T47D (cell line): ENCODE measurements at places on chromosomes 11 and 22.
A peak's percentile ranks its signal among the peaks of the same experiment; 100 is the strongest.

DNA sequence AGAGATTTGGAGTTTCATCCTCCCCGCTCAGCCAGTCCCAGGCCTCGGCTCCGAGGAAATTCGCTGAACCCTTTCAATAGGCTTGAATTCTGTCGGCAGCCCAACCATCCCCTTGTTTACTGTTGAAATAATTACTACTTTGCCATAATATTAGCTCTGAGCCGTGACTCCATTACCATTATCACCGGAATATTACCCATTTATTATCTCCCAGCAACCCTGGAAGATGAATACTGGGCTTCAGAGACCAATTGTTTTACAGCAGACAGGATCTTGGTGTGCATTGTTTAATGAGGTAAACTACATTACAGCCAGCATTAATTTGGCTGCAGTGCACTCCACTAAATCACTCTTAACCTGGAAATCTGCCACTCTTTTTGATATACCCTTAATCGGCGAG lies 867.4 kb downstream of the NTM start:
- no peak for DNase-seq

- DNase-seq = no peak
Measured at GRCh38 chr22:31829505-31829904, 75.7 kb downstream of the DEPDC5 start.

DNA sequence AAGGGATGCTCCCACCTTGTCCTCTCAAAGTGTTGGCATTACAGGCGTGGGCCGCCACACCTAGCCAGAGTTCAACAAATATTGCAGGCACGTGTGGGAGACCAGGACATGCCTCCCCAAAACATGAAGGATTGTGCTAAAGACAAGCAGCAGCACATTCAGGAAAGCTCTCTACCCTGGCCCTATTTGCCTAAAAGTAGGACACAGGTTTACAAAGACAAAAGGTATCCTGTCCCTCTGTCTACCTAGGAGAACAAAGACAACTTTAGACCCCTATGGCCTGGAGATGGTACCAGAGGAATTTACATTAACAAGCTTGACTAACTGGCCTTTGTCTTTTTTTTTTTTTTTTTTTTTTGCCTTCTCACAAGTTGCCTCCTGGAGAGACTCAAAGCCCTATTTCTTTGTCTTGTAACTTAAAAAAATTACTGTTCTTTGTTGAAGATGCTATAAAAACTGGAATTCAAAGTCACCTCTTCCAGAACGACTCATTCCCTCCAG lies 859 bp upstream of the ACCS start:
- DNase-seq = no peak

GRCh38 chr22:42176255-42176915 lies 45.8 kb upstream of the CYP2D6 start:
- DNase-seq = no peak

GRCh38 chr11:93518081-93518480 lies 25.1 kb downstream of the SMCO4 start:
- DNase-seq = no peak

DNA sequence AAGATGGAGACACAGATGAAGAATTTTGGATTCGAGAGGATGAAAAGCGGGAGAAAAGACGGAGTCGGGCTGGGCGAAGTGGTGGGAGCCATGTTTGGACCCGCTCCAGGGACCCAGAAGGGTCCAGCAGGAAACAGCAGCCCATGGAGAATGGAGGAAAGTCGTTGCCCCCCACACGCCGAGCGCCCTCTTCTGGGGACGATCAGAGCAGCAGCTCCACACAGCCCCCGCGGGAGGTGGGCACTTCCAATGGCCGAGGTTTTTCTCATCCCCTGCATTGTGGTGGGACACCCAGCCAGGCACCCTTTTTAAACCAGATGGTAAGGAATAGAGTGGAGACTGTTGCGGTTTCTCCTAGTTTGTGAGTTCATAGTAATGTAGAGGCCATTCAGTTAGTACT lies 22.8 kb upstream of the SLC25A18 start:
- no peak for DNase-seq

- DNase-seq = no peak
Measured at GRCh38 chr22:25091458-25091857, 108.2 kb upstream of the CRYBB3 start.

DNA sequence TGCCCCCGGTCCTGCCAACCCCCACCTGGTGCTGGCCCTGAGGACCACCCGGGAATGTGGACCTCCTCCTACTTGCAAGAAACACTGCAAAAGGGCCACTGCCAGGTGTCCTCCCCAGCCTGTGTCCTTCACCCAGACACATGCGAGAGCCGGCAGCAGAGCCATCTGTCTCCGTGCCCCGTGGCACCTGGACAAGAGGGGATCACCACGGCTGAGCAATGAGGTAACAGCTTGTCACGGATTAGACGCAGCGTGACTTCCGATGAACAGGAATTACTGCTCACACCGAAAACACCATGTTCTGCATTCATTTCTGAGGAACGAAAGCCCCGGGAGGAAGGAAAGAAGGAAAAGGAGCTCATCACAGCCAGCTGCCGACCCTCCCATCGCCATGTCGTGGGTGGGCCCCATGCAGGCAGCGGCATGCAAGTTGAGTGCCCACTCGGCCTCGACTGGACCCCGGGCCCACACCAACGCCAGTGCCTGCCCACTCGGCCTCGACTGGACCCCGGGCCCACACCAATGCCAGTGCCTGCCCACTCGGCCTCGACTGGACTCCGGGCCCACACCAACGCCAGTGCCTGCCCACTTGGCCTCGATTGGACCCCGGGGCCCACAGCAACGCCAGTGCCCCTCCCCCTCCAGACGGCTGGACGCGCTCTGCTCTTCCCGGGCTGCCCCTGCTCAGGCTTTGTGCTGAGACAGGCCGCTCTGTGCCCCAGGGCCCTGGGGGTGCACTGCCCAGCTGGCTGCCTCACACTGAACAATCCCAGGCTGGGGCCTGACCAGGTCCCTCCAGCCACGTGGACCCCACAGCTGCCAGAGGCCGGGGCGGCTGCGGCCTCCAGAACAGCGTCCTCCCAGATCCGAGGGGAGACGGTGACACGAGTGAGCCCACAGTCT lies 22.0 kb downstream of the CHID1 start:
- DNase-seq = no peak

- DNase-seq = no peak
Measured at GRCh38 chr22:38250643-38251340, 22.0 kb downstream of the TMEM184B start.

DNA sequence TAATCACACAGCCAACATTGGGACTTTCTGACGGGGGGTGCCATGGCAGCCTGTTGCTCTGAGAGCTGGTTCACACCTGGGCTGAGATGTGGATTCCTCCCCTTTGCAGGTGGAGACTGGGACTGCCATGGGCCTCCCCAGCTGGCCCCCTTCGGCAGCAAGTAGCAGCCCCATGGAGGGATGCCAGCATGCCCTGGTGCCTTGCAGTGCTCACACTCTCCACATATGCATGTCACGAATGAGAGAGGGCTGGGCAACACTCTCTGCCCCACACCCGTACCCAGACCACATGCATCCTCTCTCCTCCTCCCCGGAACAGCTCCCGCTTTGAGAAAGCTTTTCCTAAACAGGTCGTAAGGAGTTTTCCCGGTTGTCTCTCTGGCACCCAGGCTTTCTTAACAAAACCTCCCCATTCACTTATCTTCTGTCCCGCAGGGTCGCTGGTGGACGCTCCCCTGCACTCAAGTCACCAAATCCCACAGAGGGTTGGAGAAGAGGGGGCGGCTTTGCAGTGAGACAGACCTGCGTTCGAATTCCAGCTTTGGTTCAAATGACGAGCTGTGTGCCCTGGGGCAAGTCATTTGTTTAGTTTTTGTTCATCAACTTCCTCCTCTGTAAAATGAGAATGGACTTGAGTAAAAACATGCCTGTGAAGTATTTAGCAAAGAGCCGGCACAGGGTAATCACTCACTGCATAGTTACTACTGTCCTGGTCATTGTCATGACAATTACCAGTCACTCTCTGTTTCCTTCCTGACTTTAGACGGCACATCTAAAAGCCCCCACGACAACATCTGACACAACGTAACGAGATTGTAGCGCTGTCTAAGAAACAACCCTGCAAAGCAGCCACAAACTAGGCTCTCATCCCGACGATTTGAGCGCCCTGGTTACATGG lies 231.3 kb upstream of the B3GAT1 start:
- DNase-seq = no peak

DNA sequence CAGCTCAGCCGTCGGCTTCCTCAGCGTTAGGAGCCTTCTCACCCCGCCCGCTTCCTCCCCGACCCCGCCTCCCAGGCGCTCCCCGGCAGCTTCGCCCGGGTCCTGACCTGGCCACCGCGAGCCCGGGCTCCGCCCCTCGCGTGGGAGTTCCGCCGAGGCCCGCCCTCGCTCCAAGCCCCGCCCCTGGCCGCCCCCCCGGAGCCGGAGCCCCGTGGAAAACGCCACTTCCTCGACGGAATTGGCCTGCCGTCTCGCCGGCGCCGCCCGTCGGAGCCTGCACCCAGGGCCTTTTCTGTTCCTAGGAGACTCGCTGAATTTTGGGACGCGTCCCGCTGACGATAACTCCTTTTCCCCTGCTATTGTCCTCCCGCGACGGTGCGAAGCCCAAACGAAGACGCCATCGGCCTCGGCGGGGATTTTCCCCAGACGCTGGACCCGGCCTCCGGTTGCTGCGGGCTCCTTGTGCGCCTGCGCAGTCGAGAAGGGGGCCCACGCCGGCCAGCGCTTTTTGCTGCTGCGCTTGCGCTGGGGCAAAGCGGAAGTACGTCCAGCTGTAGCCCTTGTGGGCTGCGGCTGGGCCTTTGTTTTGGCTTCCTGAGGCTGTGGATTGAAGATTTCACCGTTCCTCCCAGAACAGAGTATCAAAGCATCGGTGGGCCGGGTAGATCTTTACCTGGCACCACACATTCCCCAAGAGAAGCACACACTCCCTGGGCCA lies 10.0 kb downstream of the RELA start:
- DNase-seq = peak; percentile 99
